ENCODE measurements at places on chromosomes 11 and 22.

DNA sequence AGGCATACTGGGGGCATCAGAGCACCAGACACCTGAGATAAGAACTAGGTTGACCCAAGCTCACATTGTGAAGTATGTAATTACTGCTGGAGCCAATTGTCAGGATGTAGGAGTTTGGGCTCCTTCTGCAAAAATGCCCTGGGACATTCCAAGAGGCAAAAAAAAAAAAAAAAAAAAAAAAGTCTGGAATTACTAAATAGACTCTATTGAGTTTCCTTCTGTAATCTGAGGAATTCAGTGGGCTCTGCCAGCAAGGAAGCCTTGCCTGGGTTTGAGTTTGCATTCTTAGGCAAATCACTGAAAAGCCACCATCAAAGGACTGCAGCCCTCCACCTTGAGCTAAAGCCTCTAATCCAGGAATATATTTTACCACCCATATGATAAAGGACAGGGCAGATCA, 8.0 kb upstream of the CAVIN3 start:
- no peak for ATAC-seq

- ATAC-seq = no peak
These were observed 554.7 kb downstream of the SOX6 start for GRCh38 chr11:15801616-15802015.

DNA sequence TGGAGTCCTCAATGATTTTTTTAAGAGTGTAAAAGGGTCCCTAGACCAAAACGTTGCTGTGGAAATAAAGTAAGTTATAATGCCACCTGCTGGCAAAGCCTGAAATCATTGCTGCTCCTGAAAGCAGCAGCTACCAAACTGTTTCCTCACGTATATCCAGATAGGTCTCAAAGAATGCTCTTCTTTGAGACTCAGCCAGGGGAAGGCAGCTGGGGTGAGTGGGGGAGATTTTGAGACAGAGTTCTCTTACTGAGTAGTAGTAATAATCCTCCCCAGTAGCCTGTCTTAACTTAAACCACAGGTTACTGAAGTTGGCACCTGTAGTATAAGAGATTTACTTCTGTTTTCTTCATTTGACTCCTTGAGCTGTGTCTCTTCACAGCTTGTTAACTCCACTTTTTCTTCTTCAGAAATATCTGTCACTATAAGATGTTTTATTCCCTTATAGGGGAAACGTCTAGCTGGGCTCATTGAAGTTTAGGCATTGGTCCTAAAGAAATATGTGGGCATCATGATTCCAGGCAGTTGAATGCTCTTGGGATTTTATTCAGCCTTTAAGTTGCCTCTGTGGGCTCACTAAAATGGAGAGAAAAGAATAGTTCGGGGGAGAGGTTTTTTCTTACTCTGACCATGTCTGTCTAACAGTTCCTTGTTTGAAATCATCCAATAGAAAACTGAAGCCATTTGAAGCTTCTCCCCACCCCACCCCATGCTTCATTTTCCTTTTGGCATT, 77.9 kb downstream of the BTBD10 start:
- peak; percentile 20 for ATAC-seq

DNA sequence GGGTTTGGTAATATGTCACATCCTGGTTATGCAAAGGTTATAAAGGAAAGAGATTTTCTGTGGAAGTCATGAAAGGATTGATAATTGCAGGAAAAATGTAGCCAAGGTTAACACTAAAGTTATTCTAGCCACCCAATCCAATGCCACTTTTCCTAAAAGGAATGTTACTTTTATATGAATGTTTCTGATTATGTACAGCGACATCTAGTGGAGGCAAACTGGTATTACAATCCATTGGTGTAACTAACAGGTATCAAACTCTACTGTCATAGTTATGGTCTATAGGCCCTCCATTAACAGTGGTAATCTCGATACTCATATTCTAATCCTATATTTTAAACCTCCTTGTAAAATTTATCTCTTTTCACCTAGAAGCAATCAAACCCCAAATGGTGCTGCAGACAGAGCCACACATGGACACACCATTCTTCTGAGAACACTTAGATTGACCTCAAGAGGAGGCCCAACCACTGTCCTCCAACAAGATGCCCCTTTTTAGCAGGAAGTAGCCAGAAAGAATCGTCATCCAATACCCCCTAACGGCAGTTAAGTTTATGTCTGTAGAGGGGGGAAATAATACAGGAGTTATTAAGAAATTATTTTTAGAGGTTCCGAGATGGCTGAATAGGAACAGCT, 74.9 kb upstream of the RAG2 start:
- no peak for ATAC-seq

DNA sequence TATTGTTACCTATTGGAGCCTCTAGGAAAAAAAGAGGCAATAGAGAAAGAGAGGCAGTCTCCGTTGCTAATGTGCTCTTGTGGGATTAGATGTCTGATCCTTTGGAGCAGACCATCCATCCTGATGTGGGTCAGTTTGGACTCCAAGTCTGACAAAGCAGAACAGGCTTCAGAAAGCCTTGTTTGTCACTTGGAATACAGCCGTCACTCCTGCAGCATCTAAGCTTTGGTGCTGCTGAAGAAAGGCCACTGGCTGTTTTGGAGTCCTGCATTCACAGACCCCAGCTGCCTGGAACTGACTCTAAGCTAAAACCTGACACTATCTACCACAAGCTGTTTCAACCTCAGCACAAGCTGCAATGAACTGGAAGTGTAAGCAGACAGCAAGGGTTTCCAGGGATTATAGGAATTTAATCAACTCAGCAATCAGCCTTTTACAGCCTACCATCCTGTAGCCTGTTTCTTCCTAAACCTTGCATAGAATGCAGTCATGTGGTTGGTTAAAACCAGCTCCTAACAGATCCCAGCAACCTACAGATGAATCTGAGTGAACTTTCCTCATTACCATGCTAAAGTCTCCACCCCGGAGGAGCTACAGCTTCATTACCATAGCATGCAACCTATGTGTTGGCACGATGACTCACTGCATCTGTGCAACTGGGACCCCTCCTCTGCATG, 3.7 kb upstream of the PLAAT4 start:
- ATAC-seq = no peak

GRCh38 chr22:30033137-30033536, 47.1 kb upstream of the HORMAD2 start:
- no peak for ATAC-seq

- no peak for ATAC-seq
These were observed 720 bp upstream of the FAR1 start for GRCh38 chr11:13667795-13668101.

DNA sequence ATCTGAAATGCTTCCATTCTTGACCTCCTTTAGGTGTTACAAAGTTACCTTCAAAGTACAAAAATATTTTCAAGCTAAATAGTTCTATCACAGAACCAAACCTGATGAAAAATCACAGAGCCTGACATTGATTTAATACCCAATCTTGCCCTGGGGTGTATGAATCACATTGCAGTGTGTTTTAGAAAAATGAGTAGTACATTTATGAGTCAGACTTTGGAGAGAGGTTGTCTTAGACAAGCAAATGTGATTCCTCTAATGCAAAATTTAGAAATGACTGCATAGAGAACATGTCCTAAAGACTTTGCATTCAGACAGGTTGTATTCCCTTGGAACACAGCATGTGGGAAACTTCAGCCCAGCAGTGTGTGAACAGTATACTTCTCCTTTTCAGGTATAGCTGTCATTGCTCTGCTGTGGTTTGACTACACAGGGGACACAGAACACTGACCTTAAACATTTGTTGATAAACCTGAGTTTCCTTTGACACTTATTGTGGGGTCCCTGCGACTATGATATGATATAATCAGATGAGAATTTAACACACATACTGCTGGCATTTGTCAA, 972.1 kb downstream of the JRKL start:
- ATAC-seq = peak; percentile 69

GRCh38 chr22:50302041-50302541, 5.4 kb downstream of the PLXNB2 start:
- peak; percentile 5 for ATAC-seq

DNA sequence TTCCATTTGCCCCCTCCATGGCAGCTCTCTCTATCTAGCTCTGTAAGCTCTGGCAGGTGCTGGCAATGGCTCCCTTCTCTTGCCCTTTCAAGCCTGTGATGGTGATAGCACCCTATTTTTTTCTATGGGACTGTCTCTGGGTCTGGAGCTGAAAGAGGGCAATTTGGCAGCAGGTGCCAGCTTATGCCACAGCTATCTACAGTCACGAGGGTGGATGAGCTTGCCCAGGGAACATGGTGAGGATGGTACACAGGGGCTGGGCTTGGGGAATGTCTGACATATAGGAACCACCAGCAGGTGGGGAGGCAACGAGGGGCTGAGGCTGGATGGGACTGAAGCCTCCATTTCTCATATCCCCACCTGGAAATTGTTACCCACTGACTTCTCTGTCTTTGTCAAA, 175.4 kb upstream of the SYT13 start:
- no peak for ATAC-seq

DNA sequence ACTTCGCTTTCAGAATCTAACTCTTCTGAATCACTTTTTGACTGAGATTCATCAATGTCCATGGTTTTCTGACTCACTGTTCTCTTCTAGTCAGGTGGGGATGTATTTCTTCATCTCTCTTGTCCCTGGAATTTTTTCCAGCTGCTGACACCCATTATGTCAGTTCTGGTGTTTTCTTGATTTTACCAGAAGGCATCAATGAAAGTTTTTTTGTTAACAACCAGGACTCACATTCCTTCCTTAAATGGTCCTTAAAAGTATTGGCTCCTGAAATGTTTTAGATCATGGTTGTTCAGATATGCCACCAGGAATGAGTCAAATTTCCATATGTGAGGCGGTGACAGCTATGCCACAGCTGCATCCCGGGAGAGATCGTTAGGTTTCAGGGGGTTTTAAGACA, 12.9 kb downstream of the MICAL2 start:
- no peak for ATAC-seq

DNA sequence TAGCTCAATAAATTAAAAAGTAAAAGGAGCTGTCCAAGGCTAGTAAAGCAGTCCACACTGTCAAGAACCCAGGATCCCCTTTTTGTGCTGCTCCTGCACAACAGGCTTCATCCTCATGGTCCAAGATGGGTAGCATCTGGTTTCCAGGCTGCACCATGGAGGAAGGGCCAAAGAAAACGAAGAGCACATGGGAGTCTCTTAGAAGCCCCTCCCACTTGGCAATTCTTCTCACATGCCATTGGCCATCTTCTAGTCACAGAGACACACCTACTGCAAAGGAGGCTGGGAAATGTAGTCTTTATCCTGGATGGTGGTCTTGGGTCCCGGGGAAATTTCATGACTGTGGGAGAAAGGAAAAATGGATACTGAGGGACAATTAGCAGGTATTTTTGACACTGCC, 37.8 kb downstream of the PRR5L start:
- ATAC-seq = peak; percentile 45

DNA sequence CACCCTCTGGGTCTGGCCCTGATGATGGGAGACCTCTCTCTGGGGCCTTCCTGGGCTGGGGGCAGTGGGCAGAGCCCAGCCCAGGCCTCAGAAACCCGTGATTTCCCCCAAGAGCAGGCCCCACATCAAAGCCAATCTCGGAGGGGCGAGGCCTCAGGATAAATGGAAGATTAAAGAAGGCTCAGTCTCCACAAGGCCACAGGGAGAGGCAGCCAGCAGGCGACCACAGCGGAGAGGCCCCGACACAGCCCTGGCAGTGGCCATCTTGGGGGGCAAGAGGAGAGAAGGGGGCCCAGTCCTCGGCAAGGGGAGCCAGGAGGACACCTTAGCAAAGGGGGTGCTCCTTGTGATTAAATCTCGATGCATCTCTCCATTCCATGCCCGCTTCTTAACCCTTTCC, 12.5 kb upstream of the CREB3L1 start:
- ATAC-seq = no peak

DNA sequence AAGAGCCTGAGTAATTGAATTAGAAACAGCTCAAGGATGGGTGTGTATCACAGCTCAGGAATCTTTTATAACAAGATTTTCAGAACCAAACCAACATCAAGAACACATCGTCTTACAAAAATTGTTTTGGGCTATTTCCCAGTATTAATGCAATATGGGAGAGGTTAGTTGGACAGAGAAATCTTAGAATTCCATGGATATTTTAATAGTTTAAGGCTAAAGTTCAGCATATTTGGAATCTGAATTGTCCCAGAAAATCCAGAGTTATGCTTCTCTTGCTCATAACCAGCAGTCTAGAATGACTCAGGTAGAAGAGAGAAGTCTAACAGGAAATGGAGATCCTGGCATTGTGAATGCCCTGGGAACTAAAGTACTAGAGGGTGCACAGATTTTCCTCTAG, 74.6 kb downstream of the ADM start:
- peak; percentile 8 for ATAC-seq

- peak; percentile 56 for ATAC-seq
These were observed 36.4 kb upstream of the ACER3 start for GRCh38 chr11:76824083-76824939.

- no peak for ATAC-seq
These were observed 58.7 kb downstream of the DENND5A start for GRCh38 chr11:9206496-9206895.

DNA sequence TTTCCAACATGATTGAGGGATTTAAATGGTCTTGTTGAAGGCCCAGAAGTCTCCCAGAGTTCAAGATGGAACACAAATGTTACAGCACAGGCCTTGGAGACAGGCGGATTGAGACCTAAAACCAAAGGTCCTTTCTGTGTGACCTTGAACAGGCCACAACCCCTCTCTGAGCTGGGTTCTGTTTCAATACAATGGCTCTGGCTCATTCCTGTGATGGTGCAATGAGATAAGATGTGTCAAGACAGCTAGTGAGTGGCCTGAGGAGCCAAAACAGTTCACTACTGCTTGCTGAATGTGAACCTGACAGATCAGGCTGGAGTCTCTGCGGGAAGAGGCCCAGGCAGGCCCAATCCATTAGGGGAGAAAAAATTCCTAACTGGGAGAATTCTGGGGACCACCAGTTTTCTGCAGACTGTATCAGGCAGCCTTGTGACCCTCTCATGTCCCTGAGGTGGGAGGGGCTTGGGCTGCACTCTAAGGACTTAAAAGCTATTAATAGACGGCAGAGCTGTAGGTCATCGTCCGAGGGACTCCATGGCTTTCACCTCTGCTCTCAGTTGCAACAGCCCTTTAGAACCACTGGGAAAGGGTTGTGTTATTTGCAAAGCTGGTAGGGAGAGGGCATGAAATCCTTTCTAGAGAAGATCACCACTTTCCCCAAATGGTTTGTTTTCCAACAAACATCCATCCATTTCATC, 126.1 kb upstream of the TEAD1 start:
- no peak for ATAC-seq
